ENCODE measurements at places on chromosomes 13 and 19. TPM values are rescaled to one million over a fixed set of nuclear protein-coding genes. Genes with fewer than 3 reads are reported as not detected.

DNA sequence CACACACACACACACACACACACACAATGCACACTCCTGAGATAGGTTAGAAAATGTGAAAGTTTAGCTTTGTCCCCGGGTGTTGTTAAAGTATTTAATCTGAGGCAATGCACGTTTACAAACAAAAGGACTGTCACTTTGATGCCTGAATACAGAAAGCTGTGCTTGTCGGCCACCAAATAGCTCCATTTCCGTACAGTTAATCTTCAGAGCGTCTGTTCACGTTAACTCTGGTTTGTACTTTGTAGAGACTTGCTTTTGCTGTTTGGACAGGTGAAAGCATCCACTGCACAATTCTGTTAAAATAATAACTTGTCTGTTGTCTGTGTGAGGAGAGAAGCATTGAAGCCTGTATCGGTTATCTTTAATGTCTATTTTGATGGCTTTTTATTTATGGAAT lies 267.8 kb downstream of the FGF9 start:
- no peak for DNase-seq

DNA sequence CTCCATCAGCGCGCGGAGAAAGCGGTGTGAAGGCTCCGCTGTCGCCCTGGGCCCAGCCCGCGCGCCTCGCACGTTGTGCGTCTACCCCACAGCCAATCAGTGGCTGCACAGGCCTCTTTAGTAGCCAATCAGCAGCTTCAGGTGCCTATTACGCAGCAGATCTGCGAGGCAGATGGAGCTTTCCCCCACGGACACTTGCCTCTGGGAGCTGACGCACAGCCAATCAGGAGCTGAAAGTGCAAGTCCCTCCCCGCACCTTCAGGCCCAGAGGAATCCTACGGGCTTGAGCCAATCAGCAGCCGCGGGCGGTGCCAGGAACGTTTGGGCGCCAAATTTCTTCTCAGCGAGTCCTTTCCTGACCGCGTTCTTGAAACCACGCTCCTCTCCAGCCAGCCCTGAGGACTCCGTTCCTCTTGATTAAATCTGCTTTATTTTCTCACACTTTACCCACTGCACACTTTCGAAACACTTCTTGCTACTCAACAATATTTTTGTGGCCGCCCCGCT lies 39.9 kb downstream of the SIGLEC7 start:
- no peak for DNase-seq

DNA sequence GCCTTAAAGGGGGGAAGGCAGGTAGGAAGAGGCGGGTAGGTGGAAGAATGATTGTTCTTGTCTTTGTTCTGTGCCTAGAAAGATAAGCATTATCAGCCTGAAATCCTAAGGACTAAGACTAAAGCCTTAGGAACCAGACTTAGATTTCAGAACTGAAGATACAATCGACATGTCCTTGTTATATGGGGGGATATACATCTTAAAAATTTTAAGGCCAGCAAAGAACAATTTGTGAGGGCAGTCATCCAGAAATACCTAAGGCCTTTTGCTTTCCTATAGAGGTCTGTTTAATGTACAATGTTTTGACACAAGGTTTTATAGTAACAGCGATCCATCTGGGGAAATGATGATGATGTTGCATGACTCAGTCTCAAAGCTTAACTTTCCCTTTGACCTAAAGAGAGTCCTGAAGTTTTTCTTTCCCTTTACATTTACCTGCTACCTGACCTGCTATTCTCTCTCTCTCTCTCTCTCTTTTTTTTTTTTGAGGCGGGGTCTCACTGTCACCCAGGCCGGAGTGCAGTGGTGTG lies 20.2 kb upstream of the CEACAM6 start:
- no peak for DNase-seq

DNA sequence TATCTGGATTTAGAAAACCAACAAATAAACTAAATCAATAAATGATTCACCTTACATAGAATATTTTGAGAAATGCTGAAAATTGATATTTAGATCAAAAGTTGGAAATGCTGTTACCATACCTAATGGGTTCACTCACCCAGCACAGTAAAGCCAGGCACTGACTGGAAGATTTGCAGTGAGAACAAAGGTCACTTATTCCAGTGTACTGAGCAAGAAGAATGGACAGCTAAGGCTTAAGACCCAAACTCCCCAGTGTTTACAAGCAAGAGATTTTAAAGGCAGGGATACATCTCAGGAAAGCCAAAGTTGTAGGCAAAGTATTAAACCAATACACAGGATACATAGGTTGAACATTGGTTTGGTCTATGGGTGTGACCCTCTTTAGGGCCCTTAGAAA lies 523.9 kb upstream of the PCDH9 start:
- no peak for DNase-seq

The OR7G2 gene
- total RNA-seq: not detected

The NLRP9 gene
- not detected for total RNA-seq

DNA sequence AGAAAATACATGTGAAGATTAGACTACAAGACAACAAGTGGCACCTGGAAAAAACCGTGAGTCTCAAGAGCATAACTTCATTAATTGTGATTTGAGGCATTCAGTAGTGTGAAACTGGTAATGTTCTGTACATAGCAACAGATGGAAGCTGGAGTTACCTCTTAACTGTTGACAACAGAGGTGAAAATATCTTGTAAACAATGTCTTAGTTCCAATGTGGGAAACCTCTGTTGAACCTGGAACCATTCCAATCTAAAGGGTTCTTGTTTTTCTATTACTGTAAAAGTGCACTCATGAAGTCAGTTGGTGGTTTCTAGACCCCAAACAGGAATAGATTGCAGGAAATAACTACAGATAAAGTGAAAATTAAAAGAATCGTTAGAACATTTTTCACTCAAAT lies 728.4 kb downstream of the SLITRK1 start:
- no peak for DNase-seq

DNA sequence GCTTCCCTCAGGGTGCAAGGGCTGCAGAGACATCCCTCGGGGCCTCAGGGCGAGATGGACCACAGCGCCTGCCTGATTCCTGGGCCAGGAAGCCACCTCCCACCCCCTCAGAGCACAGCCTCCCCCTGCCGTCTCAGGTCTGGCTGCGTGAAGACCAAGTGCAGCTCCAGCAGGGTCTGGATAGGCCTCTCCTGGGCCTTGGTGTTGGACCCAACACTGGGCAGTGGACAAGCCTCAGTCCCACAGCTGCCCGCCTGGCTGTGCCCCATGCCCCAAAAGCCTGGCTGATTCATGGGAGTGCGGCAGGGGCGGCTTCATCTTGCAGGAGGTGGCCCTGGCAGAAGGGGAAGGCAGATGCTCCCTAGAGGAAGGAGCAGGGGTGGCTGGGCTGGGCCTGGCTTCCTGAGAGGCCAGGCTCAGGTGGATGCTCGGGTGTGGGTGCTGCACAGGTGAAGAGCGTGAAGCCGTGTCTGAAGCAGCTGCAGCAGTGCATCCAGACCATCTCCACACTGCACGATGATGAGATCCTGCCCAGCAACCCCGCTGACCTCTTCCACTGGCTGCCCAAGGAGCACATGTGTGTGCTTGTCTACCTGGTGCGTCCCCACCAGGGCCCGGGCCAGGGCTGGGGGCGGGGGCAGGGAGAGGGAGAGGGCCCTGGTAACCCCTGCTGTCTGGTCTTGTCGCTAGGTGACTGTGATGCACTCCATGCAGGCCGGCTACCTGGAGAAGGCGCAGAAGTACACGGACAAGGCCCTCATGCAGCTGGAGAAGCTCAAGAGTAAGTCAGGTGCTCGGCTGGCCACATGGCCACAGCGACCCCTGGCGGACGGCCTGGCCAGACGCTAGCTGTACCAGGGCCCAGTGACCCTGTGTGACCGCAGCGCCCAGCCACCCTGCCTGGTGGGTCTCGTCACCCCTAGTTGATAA lies 21.7 kb downstream of the MAU2 start:
- DNase-seq: no peak

DNA sequence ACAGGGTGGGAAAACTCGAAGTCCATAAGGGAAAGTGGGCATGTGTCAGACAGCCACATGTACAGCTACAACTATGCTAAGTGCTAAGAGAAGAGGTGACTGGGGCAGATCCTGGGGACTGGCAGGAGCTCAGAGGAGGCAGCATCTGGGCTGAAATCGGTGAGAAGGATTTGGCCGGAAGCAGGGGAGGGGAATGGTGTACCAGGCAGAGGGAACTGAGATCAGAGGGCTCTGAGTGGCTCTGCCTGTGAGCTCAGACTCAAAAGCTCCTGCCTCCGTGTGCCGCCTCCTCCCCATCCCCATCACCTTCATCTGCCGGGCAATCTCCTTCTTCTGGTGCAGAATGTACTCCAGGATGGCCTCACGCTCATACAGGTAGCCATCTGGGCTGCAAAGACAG lies 21.8 kb downstream of the NOSIP start:
- DNase-seq: no peak

DNA sequence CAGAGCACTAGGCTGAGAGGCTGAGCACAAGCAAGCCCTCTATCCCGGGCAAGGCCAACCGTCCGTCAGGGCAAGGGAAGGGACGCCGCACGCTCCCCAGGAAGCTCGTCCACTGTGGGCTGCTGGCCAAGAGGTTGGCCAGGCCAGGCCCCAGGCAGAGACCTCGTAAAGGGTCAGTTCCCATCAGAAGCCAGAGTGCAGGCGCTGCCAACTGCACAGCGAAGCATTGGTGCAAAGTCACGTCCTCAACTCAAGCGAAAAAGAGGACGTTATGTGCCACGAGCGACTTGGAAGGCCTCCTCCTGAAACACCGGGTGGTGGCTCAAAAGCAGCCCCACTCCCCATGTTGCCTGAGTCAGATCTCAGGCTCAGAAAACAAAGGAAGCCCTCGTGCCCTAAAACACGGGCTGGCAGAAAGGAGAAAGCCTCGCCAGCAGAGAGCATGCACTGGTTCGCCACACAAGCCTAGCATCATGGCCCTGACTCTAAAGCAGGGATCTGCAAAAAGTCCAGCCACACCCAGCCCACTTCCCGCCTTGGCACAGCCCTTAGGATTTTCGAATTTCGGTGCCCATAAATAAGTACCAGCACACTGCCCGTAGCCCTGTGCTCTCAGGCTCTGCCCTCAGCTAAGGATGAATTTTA lies 4.7 kb downstream of the AKAP8 start:
- DNase-seq: no peak

The NXNL1 gene
- total RNA-seq: not detected

DNA sequence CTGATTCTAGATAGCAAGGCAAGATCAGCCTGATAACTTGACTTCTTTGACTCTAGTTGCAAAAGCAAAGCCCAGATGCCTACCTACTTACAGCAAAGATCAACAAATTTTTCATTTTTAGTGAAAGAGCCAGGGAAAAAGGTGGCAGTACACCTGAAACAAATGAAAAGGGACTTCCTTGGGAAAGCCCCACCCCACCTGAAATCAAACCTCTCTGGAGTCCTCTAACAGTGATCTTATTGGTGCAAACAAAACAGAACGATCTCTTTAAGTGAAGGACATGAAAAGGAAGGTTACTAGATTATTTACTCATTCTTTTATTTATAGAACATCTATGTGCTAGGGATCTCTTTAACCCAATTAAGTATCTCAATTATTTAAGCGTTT lies 507 bp upstream of the LCP1 start:
- no peak for DNase-seq

- no peak for DNase-seq
These were observed 50.7 kb downstream of the LHFPL6 start for GRCh38 chr13:39552246-39552645.

The EPS8L1 gene
- 64.6 TPM for total RNA-seq

- no peak for DNase-seq
These were observed at the start of gene CYP4F8 for GRCh38 chr19:15614507-15615379. Gene CYP4F8 (plus strand): TSS chr19:15615218. CDS start chr19:15615617, 399 bp downstream.

DNA sequence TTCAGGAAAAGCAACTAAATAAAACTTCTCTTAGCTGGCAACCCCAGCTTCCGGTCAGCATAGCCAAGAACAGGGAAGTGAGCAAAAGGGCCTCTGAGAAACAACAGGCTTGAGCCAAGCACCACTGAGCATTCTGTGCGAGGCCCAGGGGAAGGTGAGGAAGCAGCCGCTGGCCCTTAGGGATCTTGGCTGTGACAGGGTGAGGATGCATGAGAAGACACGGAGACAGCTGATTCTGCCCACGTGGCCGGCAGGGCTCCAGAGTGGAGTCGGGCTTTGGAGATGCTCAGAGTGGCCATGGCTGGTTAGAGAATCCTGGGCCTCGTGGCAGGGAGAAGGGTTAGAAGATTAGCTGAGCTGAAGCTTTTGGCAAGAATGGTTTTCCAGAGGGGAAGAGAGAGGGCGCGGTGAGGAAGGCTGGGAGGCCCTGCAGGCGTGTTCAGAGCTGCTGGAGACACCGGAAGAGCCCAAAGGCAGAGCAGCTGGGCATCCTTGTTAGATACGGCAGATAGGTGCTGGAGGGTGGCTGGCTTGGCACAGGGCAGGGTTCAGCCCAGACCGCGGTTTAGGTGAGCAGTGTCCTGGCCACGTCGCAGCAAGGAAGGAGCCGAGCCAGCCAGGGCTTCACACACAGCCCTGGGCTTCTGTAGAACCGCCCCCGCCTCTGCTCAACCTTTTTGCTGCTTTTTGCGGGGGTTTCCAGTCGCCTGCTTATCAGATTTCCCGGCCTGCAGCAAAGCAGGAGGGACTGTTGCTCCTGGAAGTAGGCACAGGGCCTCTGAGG lies 17.3 kb downstream of the UPF1 start:
- no peak for DNase-seq

DNA sequence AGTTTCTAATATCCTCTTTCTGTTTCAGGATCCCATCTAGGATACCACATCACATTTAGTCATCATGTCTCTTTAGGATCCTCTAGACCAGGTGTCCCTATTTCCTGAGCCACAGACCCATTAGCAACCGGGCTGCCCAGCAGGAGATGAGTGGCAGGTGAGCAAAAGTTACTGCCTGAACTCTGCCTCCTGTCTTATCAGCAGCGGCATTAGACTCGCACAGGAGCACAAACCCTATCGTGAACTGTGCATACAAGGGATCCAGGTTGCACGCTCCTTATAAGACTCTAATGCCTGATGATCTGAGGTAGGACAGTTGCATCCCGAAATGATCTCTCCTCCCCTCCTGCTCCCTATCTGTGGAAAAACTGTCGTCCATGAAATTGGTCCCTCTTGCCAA lies 7.8 kb upstream of the CEBPG start:
- no peak for DNase-seq

DNA sequence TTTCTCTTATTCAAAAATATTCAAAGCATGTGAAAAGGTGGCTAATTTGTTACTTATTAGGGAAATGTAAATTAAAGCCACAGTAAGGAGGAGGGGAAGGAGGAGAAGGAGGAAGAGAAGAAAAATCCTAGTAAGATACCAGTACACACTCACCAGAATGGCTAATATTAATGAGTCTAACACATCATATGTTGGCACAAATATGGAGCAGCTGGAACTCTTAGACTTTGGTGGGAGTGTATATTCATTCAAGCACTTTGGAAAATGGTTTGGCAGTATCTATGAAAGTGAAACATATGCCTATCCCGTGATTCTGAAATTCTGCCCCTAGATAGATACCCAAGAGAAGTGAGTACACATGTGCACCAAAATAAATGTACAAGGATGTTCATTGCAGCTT lies 38.1 kb upstream of the RGCC start:
- no peak for DNase-seq

The ZIC5 gene
- not detected for total RNA-seq

DNA sequence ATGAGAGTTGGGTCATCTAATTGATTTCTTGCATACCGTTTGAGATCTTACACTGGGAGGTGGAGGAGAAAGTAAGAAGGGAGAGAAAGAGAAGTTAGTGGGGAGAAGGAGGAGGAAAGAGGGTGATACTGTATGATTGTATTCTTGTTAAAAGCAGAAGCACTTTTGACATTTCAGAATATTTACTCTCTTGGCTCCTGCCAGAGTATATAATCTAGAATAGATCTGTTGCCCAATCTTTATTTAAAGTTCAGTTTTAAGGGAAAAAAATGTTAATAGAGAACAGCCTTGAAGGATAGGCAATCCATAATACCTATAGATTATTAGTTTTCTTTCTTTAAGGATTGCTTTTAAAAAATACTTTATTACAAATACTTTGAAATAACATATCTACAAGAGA lies 41.5 kb downstream of the PDS5B start:
- no peak for DNase-seq

All from ureter (tissue), 1 donor.